Activated T-cell treated with anti-CD3 and anti-CD28 coated beads, Interleukin-2, amount 50 U/mL, for 4 hours (primary cell): ENCODE measurements at places on chromosomes 5 and 9.

- no peak for DNase-seq
Observed at GRCh38 chr5:83568186-83568585, 96.6 kb downstream of the VCAN start.

GRCh38 chr5:135439231-135440205 is 7.6 kb downstream of the DCANP1 start:
- no peak for DNase-seq

DNA sequence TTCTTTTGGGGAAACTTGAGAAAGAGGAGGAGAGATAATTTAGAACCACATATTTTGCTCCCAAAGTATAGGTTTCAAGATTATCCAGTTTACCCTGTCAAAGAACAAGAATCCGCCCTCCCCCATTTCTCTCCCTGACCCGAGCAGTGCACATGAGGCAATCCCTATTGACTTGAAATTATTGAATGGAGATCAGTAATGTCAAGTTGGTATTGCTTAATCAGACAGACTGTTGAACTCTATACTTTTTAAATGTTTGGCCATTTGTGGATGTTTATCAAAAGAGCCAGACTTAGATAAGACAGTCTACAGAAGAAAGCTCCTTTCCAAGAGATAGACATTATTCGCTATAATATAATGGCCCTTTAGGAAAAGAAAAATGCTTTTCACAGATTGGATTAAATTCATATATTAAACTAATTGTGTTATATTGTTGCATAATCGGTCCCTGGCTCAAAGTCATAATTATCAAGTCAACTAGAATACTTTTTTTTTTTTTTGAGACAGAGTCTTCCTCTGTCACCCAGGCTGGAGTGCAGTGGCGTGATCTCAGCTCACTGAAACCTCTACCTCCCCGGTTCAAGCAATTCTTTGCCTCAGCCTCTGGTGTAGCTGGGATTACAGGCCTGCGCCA is 5.3 kb downstream of the SLC25A25 start:
- DNase-seq, result no peak

DNA sequence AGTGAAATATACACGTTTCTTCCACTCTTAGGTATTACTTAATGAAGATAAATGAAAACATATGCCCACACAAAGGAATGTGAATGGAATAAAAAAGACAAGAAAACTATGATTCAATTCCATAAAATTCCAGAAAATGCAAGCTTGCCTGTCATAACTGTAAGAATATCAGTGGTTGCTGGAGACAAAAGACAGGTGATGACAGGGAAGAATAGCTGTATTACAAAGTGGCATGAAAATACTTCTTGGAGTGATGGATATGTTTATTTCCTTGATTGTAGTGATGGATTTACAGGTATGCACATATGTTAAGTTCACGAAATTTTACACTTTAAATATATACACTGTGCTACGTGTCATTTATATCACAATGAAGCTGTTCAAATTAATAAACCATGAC is 553.3 kb downstream of the HTR1A start:
- DNase-seq, result no peak

DNA sequence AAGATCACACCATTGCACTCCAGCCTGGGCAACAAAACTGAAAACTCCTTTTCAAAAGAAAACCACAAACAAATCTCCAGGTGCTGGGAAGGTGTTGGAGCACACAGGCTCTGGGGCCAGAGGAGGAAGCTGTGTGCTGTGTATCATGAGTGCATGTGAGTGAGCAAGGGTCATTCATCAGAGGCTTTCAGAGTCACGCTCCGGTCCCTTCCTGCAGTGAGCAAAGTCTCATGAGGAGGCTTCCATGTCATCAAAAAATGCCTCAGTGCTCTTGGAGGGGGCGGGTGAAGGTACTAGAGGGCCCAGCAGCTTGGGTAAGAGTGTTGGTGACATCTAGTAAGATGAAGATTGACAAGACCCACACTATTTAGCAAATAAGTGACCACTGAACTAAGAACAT is 48.3 kb upstream of the TESK1 start:
- DNase-seq, result no peak

DNA sequence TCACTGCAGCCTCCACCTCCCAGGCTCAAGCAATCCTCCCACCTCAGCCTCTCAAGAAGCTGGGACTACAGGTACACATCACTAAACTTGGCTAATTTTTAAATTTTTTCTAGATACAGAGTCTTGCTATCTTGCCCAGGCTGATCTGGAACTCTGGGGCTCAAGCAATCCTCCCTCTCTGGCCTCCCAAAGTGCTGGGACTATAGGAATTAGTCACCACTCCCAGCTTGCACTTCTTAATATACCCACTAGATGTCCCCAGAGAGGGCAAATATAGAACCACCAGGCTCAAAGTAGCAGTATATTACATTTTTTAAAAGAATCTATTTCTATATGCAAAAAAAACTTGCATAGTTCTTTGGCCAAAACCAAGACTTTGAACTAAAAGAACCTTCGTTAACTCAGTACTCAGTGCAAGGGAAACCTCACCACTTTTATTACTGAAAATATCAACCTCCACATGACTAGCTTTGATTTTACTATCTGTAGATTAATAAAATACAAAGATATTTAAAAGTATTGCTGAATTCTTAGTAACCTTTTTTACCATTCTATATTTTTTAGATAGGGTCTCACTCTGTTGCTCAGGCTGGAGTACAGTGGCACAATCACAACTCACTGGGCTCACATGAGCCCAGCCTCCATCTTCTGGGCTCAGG is 25.8 kb upstream of the HSD17B3 start:
- DNase-seq, result peak; percentile 37

- DNase-seq, result no peak
Observed at GRCh38 chr5:135025730-135026644, 8.0 kb downstream of the PITX1 start.

- no peak for DNase-seq
Observed at GRCh38 chr9:36463467-36463866, 63.4 kb upstream of the RNF38 start.

DNA sequence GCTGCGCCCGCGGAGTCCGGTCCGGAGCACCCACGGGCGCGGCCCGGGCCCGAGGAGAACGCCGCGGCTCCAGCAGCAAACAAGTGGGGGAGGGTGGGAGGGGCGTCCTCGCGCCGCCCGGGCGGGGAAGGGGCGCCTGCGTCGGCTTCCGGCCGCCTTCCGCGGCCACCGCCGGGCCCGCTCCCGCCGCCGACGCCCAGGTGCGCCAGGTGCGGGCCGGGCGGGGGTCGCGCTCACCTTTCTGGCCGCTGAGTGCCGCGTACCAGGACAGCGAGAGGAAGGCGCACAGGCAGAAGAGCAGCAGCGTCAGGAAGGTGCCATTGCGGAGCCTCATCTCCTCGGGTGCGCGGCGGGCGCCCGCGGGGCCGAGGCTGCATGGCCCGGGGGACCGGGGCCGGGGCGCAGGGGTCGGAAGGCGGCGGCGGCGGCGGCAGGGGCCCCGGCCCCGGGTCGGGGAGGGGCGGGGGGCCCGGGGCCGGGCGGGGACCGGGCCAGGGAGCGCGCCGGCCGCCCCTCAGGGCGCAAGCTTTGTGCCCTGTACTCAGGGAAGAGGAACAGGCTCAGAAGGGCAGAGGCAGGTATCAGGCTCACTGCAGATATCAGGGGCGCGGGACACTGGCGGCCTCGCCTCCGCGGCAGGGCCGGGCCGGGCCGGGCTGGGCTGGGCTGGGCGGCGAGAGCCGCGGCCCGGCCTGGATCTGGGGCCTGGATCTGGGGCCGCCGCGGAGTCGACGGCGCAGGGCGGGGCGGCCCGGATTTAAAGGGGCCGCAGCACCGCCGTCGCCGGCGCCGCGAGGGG is at the start of gene MGAT4B:
Gene MGAT4B (minus strand): TSS at position 617 of the 799 bp plus-strand sequence. CDS start 283 bp downstream, at position 334.
- peak; percentile 39 for DNase-seq

DNA sequence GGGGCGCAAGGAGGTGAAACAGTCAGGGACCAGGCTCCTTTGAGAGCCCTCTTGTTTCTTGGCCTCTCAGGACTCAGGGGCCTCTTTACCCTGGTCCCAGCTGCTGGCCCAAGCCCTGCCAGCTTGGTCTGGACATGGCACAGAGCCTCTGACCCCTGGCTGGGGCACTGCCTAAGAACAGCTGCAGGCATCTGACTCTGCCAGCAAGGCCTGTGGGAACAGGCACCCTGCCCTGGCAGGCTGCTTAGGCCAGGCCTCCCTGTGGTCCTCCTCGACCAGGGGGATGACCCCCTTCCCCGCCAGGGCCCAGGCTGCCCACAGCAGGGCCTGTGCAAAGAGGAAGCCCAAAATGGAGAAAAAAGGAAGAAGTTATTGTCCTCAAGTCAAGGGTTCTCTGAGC is 25.5 kb downstream of the OLFML2A start:
- DNase-seq, result no peak

DNA sequence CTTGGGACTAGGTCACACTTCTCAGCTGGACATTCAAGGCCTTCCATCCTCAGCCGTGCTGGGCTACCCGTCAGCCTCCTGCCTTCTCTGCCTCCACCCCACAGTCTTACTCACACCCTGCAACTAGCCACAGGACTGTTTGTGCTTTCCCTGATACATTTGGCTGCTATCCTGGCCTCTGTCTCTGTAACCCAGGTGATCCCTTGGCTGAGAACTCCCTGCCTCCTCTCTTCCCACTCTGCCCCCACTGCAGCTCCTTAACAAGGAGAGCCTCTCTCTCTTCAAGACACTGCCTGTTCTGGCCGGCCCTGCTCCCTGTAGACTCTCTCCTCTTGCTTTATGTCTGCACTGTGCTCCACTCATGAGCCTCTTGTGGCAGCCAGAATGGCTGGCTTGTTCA is 120.6 kb downstream of the MSX2 start:
- no peak for DNase-seq

DNA sequence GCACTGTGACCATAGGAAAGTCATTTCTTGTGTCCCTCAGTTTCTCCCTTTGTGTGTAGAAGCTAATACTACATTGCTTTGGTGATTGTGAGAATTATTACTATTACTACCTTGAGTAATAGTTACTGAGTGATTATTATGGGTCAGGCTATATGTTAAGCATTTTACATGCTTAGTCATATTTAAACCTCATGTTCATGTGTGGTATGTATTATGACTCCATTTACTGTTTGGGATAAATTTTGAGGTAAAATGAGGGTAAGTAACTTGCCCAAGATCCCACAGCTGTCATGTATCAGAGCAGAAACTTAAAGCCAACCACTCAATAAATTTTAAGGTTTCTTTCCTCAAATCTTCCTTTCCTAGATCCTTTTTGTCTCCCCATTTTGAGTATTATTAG is 28.3 kb downstream of the SLF1 start:
- DNase-seq, result no peak

GRCh38 chr5:123880875-123881274 is 368.9 kb downstream of the CSNK1G3 start:
- DNase-seq, result no peak

DNA sequence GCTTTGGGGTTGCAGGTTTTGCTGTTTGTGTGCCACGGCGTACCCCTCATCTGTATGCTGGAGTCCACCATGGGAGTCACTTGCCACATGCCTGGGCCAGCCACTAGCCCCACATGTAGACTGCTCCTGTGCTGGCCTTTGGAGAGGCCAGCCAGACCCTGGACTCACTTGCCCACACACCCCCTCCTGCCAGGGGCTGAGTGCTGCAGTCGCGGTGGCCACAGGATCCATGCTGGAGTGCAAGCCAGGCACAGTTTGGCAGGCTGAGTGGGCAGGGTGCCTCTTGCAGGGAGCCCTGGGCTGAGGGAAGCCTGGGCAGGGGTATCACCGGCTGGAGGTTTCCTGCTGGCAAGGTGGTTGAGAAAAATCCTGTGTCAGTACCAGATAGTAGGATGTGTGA is 25.6 kb upstream of the GCNT1 start:
- no peak for DNase-seq

DNA sequence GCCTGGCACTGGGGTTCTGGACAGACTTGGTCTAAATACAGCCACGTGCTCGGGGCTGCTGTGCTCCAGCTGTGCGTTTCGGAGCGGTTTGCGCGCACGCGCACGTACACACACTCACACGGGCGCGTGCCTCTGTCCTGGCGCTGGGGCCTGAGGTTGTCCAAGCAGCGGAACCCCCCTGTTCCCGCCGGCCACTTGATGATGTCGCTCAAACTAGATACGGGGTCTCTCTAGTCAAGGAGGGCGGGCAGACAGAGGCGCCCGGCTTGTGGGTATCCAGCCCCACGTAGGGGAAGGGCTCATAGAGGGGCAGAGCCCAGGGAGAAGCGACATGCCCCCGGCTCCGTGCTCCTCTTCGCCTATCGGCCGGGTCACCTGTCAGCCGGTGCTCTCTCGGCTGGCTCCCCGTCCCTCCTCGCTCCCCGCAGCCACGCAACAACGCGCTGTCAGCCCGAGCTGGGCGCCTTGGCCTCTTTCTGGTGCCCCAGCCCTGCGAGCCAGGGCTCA is 8.9 kb downstream of the NR2F1-AS1 start:
- DNase-seq, result no peak

DNA sequence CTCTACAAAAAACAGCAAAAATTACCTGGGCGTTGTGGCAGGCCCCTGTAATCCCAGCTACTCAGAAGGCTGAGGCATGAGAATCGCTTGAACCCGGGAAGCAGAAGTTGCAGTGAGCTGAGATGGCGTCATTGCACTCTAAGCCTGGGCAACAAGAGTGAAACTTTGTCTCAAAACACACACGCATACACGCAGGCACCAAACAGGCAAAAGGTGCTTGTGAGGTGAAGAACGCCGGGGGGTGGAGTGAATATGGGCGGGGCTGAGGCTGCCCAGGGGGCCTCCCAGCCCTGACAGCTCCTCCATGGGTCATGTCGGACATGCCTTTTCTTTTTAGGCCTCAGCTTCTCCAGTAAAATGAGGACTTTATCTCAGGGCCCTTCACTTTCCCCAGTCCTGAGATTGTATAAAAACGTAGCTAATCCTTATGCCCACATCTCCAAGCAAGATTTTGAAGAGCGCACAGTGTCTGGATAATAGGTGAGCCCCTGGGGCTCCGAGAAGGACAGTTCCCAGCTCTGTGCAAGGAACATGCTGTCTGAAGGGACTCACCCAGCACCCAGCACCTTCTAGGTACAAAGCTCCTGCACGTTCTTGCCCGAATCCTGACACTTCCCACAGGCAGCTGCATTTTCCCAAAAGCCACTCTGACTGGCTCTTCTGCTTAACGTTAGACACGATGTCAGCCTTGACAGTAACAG is 168.3 kb downstream of the COL23A1 start:
- DNase-seq, result no peak

GRCh38 chr5:64509828-64510227 is 4.0 kb downstream of the RGS7BP start:
- DNase-seq, result no peak

DNA sequence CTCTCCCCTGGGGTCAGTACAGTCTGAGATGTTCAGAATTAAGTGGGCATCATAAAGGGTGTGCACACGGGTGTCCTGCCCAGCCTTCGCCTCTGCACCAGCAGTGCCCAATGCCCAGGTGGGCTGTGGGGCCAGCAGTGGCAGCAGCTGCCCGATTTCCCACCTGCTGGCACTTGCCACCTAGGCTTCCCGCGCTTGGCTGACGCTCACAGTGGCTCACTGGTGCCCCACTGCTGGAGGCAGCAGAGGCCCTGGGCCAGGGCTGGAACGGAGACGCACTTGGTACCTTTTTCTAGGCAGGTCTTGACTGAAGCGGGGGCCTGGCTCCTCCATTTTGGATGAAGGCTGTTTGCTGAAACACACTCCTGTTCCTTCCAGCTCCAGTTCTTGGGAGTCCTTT is 17.0 kb downstream of the MRNIP start:
- no peak for DNase-seq

- DNase-seq, result no peak
Observed at GRCh38 chr5:87061046-87061445, 206.6 kb upstream of the RASA1 start.

GRCh38 chr5:157486861-157487260 is 26.8 kb downstream of the NIPAL4 start:
- no peak for DNase-seq
